ENCODE measurements at places on chromosomes 5 and 9.

GRCh38 chr5:77636641-77637169 is 1.8 kb downstream of the OTP start:
- no peak overlapping the region for H3K4me3 ChIP-seq
- no peaks in the 10 kb centered on the region for H3K36me3 ChIP-seq
- peaks cover 74% of the 10 kb centered on the region for H3K27me3 ChIP-seq
- no peak overlapping the region for H3K27ac ChIP-seq
- peaks cover 10% of the 10 kb centered on the region for H3K4me1 ChIP-seq
- no peak for DNase-seq

GRCh38 chr9:34001298-34001697 is 47.4 kb downstream of the UBAP2 start:
- no peaks in the 10 kb centered on the region for H3K36me3 ChIP-seq
- no peak overlapping the region for H3K4me3 ChIP-seq
- H3K27ac ChIP-seq, result no peak overlapping the region

- no peaks in the 10 kb centered on the region for H3K27me3 ChIP-seq
- no peak overlapping the region for H3K4me3 ChIP-seq
- H3K36me3 ChIP-seq, result no peaks in the 10 kb centered on the region
- no peak for DNase-seq
These were observed 628.1 kb upstream of the TYRP1 start for GRCh38 chr9:12065050-12065449.

DNA sequence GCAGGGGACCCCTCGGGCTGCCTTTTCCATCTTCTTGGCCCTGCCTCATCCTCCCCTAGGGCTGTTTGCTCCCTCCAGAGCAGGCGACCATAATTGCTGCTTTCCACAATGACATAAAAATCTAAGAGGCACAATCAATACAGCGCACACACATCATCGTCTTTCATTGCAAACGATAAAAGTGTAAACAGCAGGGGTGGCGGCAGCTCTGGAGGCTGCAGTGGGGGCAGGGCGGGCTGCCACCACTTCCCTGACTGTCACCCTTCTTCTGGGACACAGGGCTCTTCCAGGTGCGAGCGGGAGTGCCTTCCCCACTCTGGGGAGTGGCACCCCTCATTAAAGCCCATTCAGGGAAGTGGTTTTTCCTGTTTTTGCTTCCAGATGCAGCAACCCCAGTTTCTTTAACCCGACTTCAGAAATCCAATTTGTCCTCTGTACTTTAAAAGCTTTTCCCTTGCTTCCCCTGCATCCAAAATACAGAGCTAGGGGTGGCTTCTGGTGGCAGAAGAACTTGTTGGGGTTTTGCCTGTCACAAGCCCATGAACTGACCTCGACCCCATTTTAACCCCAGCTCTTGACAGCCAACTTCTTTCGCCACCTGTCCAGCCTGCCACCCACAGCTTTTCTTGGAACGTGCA is 45.7 kb downstream of the TSPAN17 start:
- no peaks in the 10 kb centered on the region for H3K36me3 ChIP-seq
- no peak overlapping the region for H3K27ac ChIP-seq
- no peak overlapping the region for H3K4me3 ChIP-seq
- no peaks in the 10 kb centered on the region for H3K27me3 ChIP-seq

- peaks cover 19% of the 10 kb centered on the region for H3K27me3 ChIP-seq
- H3K4me1 ChIP-seq, result peaks cover 5% of the 10 kb centered on the region
- H3K27ac ChIP-seq, result no peak overlapping the region
- no peak overlapping the region for H3K4me3 ChIP-seq
- no peak for DNase-seq
These were observed 60.7 kb downstream of the ROR2 start for GRCh38 chr9:91889161-91889911.

- H3K36me3 ChIP-seq, result no peaks in the 10 kb centered on the region
- no peak overlapping the region for H3K4me3 ChIP-seq
- no peak overlapping the region for H3K27ac ChIP-seq
- H3K4me1 ChIP-seq, result no peaks in the 10 kb centered on the region
- DNase-seq, result peak; percentile 27
- no peaks in the 10 kb centered on the region for H3K27me3 ChIP-seq
These were observed 120.1 kb upstream of the MYO10 start for GRCh38 chr5:17056141-17056631.

DNA sequence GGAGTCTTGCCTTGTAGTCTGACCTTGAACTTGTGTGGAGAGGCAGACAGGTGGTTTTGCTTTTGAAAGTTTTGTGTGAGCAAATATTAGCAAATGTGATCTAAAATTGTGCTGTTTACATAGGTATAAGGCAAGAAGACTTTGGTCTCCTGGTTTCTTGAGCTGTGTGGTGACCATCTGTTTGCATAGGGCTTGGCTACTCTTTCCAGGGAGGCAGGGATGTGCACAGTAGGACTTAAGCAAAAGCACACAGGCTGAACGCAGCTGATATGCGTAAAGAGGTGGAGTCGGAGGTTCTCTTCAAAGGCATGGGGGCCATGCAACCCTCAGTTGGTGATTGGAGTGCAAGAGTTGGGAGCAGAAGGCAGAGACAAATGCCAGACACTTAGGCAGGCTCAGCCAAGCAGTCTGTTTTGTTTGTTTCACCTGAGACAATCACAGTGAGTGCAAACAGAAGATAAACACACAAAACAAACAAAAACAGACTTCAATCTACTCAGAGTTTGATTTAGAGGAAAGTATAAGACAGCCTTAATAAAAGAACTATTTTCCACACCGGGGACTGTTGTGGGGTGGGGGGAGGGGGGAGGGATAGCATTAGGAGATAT is 744.2 kb downstream of the MTRR start:
- no peaks in the 10 kb centered on the region for H3K36me3 ChIP-seq
- H3K27me3 ChIP-seq, result no peaks in the 10 kb centered on the region
- DNase-seq, result no peak
- H3K4me3 ChIP-seq, result no peak overlapping the region

DNA sequence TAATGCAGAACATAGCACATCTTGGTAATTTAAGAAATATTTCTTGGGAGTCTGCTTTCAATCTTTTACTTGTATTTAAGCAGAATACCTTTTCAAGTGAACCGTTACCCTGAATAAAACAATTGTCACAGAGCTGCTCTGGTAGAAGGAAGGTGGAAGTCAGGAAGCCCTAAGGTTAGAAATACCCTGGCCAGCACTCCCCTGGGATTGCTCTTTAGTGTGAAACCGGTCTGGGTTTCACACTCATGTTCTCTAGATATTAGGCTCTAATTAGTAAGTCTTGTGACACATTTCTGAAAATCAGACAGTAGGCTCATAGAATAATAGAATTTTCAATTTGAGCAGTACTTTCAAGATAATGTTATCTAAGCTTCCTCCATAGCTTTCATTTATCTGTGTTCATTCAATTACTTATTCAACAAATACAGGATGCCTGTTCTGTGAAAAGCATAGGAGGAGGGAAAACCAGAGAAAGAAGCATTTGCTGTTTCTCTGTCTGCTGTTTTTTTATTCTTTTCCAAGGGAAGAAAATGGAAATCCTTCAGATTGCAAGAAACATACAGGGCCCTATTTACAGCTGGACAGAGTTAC is 825.5 kb downstream of the TLR4 start:
- no peak for DNase-seq
- H3K4me3 ChIP-seq, result no peak overlapping the region
- H3K4me1 ChIP-seq, result no peaks in the 10 kb centered on the region
- no peaks in the 10 kb centered on the region for H3K36me3 ChIP-seq

GRCh38 chr5:177354256-177354655 is 2.8 kb upstream of the LMAN2 start:
- no peak overlapping the region for H3K4me3 ChIP-seq
- no peaks in the 10 kb centered on the region for H3K36me3 ChIP-seq
- no peak for DNase-seq
- peaks cover 2% of the 10 kb centered on the region for H3K4me1 ChIP-seq

DNA sequence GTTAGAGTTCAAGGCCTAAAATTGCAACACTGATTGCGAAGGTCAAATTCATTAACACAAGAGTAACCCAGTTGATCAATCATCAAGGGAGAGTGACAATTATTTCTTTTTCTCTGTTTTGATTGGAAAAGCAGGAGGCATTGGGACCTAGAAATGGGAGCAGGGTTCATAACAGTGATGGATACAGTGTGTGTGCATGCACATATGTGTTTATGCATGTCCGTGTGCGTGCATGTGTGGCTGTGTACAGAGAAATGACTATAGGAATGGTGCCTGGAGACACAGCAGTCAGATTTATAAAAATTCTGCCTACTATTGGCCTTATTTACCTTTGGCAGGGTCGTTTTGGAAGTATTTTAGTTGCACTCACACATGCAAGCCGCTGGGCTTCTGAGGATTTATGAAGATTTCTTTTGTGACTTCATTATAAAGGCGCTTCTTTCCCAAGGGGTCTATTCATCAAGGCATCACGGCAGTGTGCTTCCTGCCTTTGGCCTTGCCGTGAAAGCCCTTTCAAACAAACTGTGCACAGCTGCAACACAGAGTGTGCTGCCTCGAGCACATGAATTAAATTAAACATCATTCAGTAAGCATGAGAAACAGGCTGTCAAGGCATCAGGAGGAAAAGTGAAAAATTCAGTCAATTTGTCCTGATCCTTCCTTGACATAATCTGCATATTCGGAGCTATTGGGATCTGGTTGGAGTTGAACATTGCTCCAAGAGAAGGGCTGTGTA is 122.8 kb upstream of the PUM3 start:
- H3K4me1 ChIP-seq, result no peaks in the 10 kb centered on the region
- H3K27me3 ChIP-seq, result no peaks in the 10 kb centered on the region
- H3K27ac ChIP-seq, result no peak overlapping the region
- no peak overlapping the region for H3K4me3 ChIP-seq
- no peaks in the 10 kb centered on the region for H3K36me3 ChIP-seq

Data from iPS DF 6.9 (cell line).